ENCODE measurements at places on chromosomes 12 and 14.

- no peak for DNase-seq
Measured at GRCh38 chr14:87813211-87813610, 179.8 kb downstream of the GALC start.

DNA sequence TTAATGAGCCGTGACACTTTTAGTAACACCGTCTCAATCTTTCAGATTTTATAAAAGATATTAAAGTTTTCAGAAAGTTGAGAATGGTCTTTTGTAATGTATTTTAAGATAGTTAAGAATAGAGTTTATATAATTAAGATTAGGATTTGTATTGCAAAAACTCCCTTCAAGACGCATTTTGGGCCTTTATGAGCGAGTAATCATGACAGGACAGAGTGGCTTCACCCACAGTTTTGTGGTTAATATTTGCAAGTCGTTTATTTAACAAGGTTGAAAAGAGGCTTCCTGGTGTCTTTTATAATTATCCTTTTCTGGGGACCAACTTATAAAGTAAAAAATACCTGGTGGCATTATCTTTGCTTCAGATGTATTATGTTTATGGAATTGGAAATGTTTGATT, 44.0 kb downstream of the TRAF3 start:
- no peak for DNase-seq

DNA sequence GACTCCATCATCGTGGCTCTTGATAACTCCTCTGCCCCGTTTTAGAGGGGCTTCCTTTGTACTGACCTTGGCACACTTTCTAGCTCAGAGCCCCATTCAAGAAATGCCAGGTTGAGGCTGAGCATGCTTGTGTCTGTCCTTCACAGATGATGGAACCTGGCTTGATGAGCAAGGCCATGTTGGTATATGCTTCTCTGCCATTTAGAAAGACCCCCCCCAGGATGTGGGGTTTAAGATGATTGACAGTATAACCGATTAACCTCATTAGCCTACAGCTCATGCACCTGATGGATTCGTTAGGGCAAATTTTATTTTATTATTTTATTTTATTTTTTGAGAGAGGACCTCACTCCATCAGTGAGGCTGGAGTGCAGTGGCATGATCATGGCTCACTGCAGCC, 21.0 kb downstream of the BATF start:
- no peak for DNase-seq

- no peak for DNase-seq
Measured at GRCh38 chr14:32525591-32525990, 196.5 kb downstream of the AKAP6 start.

DNA sequence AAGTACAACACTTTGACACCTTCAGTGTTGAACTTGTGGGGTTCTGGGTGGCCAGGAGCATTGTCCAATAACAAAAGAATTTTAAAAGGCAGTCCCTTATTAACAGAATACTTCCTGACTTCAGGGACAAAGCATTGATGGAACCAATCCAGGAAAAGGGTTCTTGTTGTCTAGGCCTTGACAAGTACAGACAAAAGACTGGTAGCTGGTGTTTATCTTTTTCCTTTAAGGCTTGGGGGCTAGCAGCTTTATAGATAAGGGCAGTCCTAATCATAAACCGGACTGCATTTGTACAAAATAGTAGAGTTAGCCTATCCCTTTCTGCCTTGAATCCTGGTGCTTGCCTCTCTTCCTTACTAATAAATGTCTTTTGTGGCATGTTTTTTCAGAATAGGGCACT, 27.4 kb downstream of the FAM177A1 start:
- DNase-seq: no peak

GRCh38 chr12:14958361-14959125, 2.9 kb downstream of the ARHGDIB start:
- DNase-seq: no peak

DNA sequence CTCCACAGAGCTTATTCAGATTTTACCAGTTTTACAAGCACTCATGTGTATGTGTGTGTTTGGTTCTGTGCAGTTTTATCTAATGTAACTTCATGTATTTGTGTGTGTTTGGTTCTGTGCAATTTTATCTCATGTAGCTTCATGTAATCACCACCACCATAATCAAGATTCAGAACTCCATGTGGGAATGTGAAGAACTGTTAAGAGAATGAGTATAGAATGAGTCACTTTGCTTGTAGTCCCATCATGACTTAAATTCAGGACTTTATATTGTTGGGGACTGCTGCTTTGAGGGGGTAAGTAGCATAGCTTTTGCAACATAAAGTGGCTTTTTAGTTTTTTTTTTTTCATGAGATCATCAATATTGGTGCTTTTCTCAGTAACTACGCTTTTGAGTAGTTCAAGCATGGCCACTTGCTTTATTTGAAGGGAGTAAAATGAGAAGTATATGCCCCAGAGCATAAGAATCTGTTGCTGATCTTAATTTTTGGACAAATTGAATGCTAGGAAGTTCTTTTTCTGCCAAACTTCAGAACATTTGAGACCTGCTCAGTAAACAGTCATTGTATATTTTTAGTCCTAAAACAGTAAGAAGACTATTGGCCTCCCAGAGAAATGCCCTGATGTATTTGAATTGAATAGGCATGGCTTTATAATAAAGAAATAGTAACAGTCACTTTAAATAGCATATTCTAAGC, 28.8 kb downstream of the PROX2 start:
- DNase-seq: peak; percentile 58

DNA sequence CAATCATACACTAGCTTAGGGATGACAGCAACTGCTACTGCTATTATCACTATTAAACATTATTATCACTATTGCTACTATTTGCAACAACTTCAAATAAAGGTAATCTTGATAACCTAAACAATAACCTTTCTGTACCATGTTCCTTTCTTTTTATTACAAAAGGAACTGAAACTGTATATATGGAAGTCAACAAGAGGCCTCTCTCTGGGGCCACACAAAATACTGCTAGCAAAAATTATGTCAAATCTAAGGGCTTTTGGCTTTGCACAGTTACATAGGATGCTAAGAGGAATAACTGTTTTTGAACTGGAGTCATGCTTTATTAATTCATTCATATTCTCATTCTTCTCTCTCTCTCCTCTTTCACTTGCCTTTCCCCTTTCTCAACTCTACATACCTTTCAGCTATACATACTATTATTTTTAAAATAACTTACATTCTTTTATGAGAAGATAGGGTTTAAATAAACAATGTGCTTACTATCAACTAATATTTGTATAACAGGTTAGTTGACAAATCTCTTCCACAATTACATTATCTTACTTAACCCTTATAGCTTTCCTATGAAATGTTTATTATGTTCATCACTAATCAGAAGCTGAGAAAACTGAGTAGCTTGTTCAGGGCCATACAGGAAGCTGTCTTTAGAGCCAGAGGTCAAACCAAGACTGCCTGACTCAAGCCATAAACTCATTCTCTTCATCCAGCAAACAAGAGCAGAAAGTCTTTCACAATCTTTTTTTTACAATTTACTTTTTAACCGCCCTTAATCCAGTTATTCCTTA, 25.7 kb downstream of the SPTSSA start:
- peak; percentile 56 for DNase-seq

DNA sequence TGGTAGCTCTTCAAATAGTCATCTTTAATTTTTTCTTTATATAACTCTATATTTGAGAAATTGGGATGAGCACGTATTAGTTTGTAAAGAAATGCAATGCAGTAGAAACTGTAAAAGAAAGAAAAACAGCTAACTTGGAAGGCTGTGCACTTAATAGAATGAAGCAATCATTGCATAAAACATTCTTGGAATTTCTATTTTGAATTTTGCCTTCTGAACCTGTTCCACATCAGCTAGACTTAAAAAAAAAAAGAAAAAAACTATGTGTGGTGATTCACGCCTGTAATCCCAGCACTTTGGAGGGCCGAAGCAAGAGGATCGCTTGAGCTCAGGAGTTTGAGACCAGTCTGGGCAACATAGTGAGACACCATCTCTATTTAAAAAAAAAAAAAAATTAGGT, 29.4 kb downstream of the SCN8A start:
- peak; percentile 47 for DNase-seq

GRCh38 chr12:31217356-31218130, 108.4 kb downstream of the SINHCAF start:
- DNase-seq: no peak

GRCh38 chr14:99718031-99718810, 34.1 kb downstream of the CYP46A1 start:
- DNase-seq: no peak

- DNase-seq: no peak
Measured at GRCh38 chr12:18556161-18556560, 181.7 kb downstream of the PLCZ1 start.

DNA sequence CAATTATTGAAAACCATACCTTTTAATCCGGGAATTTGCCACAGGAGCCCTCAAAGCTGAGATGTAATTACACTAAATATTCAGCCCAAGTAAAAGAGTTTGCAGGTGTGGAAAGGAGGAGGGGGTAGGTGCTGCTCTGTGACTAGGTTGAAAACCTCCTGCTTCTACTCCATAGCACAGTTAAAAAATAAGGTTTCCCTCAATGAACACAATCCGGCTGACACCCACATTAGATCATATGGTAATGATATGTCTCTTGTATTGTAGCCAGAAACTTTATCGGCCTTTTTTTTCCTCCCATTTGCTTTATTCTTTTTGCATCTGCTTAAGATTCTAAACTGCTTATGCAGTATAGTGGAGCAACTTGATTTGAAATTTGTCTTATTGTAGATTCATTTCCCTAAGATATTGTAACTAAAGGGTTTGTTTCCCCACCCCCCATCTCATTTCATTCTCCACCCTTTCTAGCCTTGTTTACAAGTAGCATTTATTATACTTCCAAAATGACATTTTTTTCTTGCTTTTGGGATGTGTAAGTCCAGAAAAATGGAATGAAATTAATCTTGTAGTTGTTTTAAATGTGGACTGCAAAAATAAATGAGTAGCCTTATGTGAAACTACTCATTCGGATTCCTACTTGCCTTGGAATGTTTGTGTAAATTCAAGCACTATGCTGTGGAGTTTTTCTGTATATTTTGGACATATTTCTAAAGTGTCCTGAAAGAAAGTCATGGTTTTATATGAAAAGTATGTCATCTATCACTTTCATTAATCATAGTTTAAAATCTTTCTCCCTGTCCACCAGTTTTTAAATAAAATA, at the start of gene DCN:
TSS of gene DCN (minus strand) at position 182 of the 820 bp plus-strand sequence. CDS start 4,265 bp downstream, outside the sequence.
- no peak for DNase-seq

DNA sequence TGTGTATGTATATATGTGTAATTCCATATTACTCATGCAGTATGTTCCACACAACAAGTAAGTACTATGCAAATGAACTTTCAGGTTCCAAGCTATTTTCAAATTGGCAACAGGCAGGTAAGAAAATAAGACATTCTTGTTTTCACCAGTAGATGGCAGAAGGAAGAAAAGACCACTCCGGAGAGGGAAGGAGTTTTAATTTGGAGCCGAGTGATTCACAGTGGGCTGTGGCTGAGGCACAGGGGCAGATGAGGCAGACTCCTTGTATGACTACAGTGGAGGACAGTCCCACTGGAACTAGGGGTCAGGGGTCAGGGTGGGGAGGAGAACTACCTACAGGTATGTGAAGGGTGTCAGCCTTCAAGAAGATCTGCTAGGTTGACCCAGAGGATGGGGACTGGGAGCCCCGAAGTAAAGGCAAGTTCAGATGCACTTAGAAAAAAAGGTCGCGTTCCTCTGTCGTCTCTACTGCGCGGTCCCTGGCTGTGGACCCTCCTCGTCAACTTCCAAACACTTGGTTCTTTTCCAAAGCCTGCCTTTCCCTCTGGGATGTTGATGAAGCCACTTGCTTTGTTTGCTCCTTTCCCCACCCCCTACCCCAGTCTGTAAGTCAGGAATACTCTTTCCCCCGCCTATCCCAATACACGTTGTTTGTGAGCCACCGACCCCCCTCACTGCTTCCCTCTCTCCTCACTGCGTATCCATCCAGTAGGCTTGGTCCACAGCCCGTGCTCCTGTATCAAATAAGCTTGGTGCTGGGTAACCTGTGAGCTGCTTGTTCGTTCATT, 24.1 kb downstream of the DDX47 start:
- peak; percentile 77 for DNase-seq

GRCh38 chr12:21892341-21892740, 48.9 kb downstream of the ABCC9 start:
- DNase-seq: no peak

DNA sequence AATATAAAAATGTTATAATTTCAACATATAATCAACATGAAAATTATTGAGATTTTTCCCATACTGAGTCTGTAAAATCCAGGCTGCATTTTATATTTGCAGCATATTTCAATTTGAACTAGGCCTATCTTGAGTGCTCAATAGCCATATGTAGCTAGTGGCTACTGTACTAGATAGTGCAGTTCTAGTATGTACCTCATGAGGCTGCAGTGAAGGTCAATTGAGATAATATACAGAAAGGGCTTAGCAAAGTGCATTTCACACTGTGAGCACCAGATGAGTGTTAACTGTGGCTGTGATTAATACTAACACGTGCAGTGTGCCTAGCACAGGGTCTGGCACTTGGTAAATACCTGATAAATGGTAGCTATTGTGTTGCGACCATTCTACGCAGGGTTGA, 5.4 kb upstream of the SLC22A17 start:
- no peak for DNase-seq

GRCh38 chr14:91249841-91250616, 5.5 kb upstream of the GPR68 start:
- no peak for DNase-seq

DNA sequence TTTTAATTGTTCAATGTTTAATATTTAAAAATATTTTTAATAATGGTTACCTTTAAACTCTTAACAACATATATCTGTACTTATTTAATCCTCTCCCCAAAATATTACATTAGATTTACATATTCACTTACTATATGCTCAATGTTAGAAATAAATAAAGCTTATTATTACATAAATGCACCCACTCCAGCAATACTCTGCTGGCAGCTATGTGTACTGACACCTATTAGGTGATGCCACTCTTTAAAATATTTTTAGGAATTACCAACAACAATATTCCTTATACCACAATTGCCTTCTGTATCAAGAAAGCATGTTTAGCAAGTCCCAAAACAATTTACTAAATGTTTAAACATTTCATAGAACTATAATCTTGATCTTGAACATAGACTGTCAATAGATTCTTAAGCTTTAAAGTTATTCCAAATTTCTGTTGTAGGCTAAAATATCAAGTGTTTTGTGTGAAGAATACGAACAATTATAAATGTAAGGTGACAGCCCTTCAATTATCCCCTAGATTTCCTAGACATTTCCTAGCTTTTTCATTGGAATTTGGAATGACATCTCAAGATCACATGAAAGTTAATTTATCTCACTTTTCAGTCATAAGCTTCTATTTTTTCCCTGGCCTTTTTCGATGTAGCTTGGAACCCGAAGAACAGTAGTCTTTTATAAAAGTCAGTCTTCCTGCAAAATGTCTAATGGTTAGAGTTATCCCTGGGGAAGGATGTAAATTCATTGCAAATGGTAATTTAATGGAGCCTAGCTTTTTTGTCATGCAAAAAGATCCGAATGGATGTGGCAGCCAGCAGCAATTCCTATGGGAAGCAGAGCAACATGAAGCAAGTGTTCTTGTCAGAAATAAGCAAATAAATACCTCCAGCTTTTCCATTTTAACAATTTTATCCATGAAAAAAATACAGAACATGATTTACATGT, 907.5 kb upstream of the ATXN7L3B start:
- no peak for DNase-seq

DNA sequence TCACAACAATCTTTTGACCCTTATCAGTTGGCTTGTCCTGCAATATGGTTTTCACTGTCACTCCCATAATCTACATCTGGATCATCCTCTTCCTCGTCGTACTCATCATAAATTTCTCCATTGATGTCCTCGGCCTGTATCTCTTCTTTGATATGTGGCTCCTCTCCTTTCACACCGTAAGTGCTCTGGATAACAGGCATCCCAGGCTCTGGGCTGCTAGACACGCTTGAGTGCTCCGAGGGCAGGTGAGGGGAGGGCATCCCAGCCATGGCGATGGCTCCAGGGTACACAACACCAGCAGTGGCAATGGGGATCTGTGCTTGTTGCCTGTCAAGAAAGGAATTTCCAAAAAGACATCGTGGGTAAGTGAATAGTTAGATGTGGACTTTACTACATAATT, 415.3 kb downstream of the SOX5 start:
- DNase-seq: no peak
